ENCODE measurements at places on chromosomes 13 and 19. TPM values are rescaled to one million over a fixed set of nuclear protein-coding genes. Genes with fewer than 3 reads are reported as not detected.

KIR3DL1 gene
- not detected for total RNA-seq

ZNF737 gene
- total RNA-seq, result 6.0 TPM

SCEL gene
- total RNA-seq, result not detected

ZIC5 gene
- not detected for total RNA-seq

IGFL3 gene
- total RNA-seq, result not detected

SYNGR4 gene
- total RNA-seq, result not detected

CAPS gene
- total RNA-seq, result 6.9 TPM

FGF22 gene
- total RNA-seq, result not detected

GARIN5B gene
- not detected for total RNA-seq

SYNE4 gene
- total RNA-seq, result 0.62 TPM

ZNF534 gene
- not detected for total RNA-seq
